ENCODE measurements at places on chromosomes 3 and 15.
A peak's percentile ranks its signal among the peaks of the same experiment; 100 is the strongest.

GRCh38 chr3:134985864-134986715, 191.0 kb downstream of the EPHB1 start:
- DNase-seq: no peak

GRCh38 chr3:99686955-99687612, 48.7 kb downstream of the COL8A1 start:
- DNase-seq: peak; percentile 1

DNA sequence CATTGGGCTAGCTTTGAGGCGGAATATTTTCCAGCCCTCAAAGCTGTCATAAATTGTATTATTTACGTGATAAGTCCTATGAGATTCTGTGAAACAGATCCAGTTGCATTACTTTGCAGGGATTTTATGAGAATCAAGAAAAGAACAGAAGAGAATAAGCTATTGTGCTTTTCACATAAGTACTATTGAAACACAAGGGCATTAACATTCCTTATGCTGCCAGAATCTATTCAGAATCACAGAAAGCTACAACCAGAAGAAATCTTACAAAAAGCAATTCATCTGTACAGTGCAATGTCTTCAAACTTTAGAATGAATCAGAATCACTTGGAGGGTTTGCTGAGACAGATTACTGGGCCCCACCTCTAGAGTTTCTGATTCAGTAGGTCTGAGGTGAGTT, 10.6 kb upstream of the CACNA1D start:
- DNase-seq: no peak

DNA sequence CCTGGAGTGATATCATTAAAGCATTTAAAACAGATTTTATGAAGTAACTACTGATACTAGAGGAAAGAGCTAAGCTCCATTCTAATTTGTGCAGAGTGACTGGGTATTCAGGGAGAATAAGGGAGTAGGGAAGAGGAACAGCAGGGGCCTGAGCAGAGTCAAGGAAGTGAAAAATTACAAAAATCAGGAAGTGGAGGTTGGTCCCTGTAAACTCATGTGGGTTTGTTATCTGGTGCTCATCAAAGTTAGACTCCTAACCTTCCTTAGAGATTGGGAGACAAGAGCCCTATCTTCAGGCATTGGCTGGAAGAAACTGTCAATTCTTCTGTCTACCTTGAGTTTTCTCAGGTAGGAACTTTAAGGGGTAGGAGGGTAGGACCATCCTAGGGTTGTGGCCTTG, 82.5 kb downstream of the NEK11 start:
- DNase-seq: no peak

GRCh38 chr3:197746209-197746608, 3.5 kb upstream of the FYTTD1 start:
- DNase-seq: no peak

DNA sequence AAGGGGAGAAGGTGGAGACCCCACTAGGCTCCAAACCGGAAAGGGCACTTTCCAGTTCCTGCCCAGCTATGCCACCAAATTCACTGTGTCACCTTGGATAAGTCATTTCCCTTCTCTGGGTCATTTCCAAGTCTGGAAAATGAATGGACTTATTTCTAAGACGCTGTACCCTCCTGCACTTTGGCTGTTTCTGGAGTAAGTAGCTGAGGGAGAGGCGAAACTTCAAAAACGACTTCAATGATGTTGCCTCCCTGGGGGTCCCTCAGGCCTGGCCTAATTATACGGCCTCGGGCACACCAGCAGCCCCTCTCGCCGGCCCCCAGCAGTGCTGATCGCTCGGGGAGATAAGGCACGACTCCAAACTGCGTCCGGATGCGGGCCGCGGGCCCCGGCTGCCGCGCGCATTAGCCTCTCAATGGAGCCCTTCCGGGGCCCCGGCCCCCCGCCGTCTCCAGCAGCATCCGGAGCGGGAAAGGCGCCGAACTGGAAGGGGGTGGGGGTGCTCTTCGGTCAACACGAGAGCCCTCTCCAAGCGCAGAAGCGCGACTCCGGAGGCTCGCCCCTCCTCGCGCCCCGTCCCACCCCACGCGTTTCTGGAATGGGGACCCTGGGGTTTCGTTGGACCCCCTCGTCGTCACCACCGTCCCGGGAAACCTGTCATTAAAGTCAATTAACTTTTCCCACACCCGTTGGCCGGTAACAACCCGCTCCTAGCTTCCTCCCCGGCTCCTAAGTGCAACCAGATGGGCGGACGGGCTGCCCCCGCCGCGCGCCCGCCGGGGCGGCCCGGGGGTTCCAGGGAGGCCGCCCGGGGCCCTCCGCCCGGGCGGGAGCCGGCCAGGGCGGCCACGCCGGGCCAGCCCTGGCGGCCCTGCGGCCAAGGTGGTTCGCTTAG, 4.8 kb downstream of the HES1 start:
- DNase-seq: peak; percentile 84

DNA sequence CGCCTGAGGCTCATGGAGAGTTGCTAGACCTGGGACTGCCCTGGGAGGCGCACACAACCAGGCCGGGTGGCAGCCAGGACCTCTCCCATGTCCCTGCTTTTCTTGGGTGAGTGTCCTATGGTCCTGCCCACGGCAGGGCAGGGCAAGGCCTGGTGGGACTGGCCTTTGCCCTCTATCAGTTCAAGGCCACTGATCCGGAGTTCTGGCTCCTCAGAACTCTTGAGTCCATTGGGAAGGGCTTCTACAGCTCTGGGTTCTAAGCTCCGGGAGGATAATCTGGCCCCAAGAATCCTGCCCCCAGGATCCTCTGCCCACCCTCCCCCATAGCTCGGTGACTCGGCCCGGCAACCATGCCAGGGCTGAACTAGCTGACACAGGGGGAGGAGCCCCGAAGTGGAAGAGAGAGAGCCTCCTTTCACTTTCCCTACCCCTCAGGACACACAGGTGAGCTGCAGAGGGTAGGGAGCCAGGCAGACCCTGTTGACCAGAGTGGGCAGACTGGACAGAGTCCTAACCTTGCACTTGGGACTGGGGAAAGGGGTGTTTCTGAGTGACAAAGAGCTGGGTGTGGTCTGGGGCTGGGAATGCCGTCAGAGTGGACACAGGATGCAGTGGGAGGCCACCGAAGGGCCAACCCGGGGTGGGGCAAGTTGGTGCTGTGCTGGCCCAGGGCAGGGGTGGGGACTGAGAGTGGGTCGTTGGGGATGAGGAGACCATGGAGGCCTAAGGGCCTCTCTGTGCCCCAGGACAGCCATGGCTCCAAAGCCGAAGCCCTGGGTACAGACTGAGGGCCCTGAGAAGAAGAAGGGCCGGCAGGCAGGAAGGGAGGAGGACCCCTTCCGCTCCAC, 664 bp downstream of the PARP3 start:
- DNase-seq: no peak

DNA sequence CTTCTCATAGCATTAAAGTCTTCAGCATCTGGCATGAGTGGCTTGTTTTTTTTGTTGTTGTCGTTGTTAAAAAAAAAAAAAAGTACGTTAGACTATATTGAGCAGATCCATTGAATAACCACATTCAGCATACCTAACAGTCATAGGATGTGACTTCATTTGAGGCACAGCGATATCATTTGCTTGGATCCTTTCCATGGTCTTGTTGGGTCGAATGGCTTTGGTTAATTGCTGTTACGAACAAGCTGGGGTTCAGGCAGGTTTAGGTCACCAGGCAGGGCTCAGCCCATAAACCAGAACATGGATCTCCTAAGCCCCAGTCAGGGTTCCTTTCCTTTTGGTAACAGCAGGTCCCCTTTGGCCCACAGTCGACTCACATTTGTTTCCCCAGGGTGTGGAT, 76.2 kb downstream of the POLR2M start:
- no peak for DNase-seq

- DNase-seq: no peak
Observed at GRCh38 chr3:177733233-177733632, 536.0 kb upstream of the TBL1XR1 start.

GRCh38 chr15:67090297-67091070, 25.1 kb downstream of the SMAD3 start:
- DNase-seq: no peak

GRCh38 chr3:146813496-146813895, 208.3 kb upstream of the PLSCR5 start:
- DNase-seq: no peak

- no peak for DNase-seq
Observed at GRCh38 chr3:35707904-35708303, 68.6 kb downstream of the ARPP21 start.

DNA sequence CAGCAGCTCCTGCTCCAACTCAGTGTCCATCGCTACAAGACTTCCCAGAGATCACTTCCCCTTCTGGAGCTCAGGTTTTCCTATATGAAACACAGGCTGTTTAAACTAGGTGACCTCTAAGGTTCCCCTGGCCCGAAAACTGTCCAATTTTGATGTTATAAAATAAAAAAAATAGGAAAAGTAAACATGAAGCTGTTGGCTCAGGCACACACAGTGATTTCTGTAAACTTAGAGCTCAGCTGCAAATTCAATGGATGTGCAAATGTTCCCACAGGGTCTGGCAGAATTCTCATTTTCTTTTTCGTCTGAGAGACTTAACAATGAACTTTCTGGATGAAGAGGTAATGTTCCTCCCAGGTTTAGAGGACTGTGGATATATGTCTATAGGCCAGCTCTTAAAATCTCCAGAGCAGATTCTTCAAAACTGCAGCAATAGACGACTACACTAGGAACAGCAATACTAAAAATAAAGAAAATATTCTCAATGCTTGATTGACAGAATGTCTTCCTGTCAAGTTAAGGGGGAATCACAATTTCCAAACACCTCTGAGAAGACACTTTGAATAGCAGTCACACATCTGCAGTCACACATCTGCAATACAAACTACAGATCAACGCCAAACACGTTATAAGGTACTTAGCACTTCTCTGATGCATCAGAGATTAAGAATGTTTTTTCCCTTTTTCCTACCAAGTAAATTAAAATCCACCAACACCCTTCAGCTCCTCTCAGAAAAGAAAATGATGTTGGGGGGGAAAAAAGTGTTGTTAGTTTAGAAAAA, 2.8 kb downstream of the NUP210 start:
- DNase-seq: no peak

DNA sequence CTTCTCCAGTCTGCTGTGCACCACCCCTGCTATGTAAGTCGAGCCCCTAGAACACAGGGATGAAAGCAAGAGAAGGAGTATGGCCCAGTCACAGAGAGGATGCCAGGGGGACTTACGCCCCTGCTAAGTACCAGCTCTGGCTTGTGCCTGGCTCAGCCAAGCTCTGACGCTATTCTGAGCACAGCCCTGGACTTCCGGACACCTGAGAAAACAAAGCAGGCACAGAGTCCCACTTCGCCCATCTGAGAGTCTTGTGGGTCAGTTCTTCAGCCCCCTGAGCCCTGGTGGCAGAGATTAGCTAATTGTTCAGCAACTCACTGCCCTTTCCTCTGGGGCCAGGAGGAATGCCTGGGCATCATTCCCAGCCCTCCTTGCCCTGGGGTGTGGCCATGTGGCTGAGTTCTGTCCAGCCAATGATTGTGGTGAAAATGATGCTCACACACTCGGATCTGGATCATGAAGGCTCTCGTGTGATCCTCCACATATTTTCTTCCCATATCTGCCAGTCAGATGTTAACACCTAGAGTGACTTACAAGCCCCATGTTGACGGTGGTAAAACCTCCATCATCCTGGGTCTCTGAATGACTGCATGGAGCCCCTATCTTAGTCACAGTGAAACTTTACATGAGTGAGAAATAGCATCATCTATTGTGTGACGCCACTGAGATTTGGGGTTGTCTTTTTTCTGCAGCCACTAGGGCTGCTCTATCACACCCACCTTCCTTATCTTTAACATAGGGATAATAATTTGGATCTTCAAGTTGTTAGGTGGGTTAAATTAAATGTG, 105.7 kb downstream of the TPRA1 start:
- DNase-seq: no peak

DNA sequence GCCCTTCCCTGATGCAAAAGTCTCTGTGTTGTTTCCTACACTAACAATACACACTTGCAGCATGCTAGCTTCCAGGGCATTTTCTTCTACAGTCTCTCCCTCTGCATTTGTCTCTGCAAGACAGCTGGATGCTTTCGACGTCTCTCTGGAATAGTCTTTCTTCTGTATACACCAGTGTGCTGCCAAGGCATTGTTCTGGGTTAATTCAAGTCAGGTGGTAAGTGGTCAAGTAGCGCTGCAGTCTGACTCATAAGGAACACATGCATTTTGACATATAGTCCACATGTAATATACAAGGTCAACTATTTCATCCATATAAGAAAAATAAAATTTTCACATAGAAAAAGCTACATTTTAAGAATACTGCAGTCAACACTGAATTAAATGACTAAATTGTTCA, 92.7 kb downstream of the MYLK start:
- no peak for DNase-seq

- no peak for DNase-seq
Observed at GRCh38 chr3:11288021-11288491, 15.9 kb downstream of the ATG7 start.

DNA sequence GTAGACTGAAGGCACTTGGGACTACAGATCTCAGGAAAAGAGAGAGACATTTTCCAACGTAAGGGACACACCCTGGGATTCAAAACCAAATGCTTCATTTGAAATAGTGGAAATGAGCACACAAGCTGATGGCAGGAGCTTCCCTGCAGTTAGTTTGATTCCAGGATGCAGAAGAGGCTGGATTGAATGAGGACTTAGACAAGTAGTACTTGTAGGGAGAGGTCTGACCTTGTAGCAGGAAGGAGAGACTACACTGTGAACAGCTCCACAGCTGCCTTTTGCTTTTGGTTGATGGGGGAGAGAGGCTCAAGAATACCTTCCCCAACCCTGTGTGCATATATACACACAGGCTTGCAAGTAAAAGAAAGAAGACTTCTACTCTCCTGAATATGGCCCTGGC, 51.5 kb downstream of the PDE8A start:
- DNase-seq: no peak

DNA sequence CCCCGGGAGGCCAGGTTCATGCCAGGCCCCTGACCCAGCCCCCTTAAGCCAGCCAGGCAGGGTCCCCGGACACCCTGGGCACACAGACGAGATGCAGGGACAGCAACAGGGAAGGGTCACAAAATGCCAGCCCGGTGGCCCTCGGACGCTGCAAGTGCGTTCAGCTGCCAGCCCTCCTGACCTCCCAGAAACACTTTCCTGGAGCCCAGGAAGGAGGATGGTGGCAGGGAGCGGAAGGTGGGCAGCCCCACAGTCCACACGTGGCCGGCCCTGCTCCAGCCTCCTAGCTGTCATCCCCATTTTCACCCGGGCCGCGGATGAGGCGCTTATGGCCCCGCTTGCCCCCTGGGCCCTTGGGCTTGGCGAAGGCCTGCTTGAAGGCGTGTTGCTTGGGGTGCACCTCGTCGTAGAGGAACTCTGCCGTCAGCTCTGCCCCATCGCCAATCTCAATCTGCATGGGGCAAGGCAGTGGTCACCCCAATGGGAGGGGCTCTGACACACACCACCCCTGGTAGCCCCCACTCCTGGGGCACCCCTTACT, 3.4 kb upstream of the TLR9 start:
- no peak for DNase-seq

DNA sequence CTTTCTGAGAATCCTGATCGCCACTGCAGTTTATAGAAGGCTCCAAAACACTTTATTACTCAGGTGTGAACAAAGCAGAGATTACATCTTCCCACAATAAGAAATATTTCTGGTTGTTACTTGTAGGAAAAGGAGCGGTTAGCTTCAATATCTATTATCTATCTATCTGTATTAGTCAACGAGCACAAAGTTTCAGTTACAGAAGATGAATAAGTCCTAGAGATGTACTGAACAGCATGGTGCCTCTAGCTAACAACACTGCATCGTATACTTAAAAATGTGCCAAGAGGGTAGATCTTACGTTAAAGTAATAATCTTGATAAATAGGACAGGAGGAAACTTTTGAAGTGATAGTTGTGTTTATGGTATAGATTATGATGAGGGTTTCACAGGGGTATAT, 10.9 kb upstream of the CCR3 start:
- DNase-seq: no peak

Measured in DMS 273 treated with DMSO at 0.1 percent for 48 hours (cell line).